ENCODE measurements at places on chromosomes 6 and 20. TPM values are rescaled to one million over a fixed set of nuclear protein-coding genes. Genes with fewer than 3 reads are reported as not detected.

Gene PSMB9
- total RNA-seq: not detected

GRCh38 chr6:134956032-134956431, 6.1 kb upstream of the ALDH8A1 start:
- peaks cover 22% of the 10 kb centered on the region for H3K36me3 ChIP-seq
- H3K27ac ChIP-seq: no peak overlapping the region
- no peaks in the 10 kb centered on the region for H3K27me3 ChIP-seq
- H3K4me1 ChIP-seq: no peaks in the 10 kb centered on the region
- H3K4me3 ChIP-seq: no peak overlapping the region
- no peak for DNase-seq

Gene STX11
- total RNA-seq: 4.9 TPM

GRCh38 chr6:53501432-53501831, 43.5 kb downstream of the GCLC start:
- H3K4me1 ChIP-seq: no peaks in the 10 kb centered on the region
- H3K4me3 ChIP-seq: no peak overlapping the region
- no peak for DNase-seq
- peaks cover 46% of the 10 kb centered on the region for H3K36me3 ChIP-seq
- H3K27ac ChIP-seq: no peak overlapping the region
- H3K27me3 ChIP-seq: no peaks in the 10 kb centered on the region

GRCh38 chr6:109714166-109714565, 23.1 kb downstream of the FIG4 start:
- no peaks in the 10 kb centered on the region for H3K27me3 ChIP-seq
- peaks cover 12% of the 10 kb centered on the region for H3K4me1 ChIP-seq
- H3K27ac ChIP-seq: peak overlapping the region; percentile 49

DNA sequence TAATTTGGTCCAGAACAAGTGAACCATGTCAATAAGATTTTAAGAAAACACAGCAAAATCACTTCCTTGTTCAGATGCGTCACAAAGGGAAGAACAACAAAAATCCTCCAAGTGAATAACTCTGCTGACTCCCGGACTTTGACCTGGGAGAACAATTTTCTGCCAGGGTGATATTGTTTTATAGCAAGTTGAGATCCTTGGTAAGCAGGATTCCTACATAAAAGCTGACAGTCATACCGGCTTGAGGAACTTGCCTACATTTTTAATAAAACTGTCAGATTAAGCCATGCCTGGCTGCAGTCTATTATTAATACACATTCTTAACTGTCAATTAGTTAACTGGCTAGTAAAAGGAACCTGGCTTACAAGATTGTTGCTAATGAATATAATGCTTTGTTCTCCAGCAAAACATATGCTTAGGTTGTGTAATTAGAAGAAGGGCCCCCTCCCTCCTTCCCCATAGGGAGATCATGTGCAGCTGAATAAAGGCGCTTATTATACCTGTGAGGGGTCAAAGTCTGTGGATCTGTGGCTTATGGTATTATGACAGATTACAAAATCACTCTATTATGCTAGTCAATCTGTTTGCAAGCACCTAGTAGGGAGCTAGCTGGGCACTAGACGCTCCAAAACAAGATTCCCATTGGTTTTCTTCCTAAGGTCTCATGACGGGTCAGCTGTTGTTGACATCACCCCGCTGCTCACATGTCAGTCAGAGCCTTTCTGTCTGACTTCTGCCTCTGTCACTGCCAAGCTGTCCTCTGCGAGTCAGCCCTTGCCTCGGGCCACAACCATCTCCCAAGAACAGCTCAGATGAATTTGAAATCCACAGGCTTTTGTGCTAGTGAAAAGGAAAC, 44.6 kb upstream of the SEC63 start:
- peak overlapping the region; percentile 87 for H3K27ac ChIP-seq
- no peaks in the 10 kb centered on the region for H3K36me3 ChIP-seq
- H3K4me3 ChIP-seq: no peak overlapping the region
- no peaks in the 10 kb centered on the region for H3K27me3 ChIP-seq
- peaks cover 26% of the 10 kb centered on the region for H3K4me1 ChIP-seq
- no peak for DNase-seq

DNA sequence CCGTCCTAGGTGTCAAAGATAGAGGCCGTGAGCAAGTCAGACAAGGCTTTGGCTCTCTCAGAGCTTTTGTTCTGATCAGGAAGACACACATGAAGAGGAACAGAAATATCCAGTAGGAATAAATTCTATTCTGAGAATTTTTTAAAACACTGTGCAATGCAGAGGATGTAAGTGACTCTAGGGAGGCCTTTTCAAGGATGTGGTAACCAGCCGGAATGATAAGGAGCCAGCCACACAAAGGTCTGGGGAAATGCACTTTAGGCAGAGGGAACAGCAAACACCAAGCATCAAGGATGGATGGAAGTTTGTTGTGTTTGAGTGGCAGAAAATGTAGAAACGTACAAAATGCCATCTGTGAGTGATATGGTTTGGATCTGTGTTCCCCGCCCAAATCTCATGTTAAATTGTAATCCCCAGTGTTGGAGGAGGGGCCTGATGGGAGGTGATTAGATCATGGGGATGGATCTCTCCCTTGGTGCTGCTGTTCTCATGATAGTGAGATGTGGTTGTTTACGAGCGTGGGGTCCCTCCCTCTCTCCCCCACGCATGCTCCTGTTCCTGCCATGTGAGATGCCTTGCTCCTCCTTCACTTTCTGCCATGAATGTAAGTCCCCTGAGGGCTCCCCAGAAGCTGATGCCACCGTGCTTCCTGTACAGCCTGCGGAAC, 93.6 kb upstream of the CDYL start:
- no peak for DNase-seq
- H3K36me3 ChIP-seq: no peaks in the 10 kb centered on the region
- H3K27me3 ChIP-seq: peaks cover 4% of the 10 kb centered on the region
- no peaks in the 10 kb centered on the region for H3K4me1 ChIP-seq
- no peak overlapping the region for H3K27ac ChIP-seq

Gene COX7A2
- 232 TPM for total RNA-seq

- H3K36me3 ChIP-seq: peaks cover 3% of the 10 kb centered on the region
- H3K27ac ChIP-seq: no peak overlapping the region
- no peak for DNase-seq
- H3K4me1 ChIP-seq: no peaks in the 10 kb centered on the region
These were observed 188.1 kb upstream of the SLC35B3 start for GRCh38 chr6:8623441-8623840.

DNA sequence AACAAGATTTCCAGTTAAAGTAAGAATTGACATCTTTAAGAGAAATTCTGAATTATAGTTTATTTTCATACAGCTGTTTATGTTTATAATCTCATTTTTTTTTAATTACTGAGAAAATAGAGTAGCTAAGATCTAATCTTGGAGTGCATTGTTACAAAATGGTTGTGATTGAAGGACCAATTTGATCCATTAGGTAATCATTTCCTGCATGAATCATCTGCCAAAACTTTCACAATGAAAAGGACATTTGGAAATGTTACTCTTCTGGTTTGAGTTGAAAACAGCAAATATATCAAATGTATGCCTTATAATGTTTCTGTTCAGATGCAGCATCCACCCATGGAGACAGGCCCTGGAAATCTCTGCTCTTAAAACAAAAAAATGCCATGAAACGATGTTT, 19.0 kb downstream of the TUBB2A start:
- no peak overlapping the region for H3K27ac ChIP-seq
- H3K27me3 ChIP-seq: no peaks in the 10 kb centered on the region
- H3K4me3 ChIP-seq: no peak overlapping the region
- H3K4me1 ChIP-seq: no peaks in the 10 kb centered on the region
- peaks cover 63% of the 10 kb centered on the region for H3K36me3 ChIP-seq
- no peak for DNase-seq

- DNase-seq: no peak
- H3K27ac ChIP-seq: peak overlapping the region; percentile 91
- peaks cover 2% of the 10 kb centered on the region for H3K36me3 ChIP-seq
- H3K27me3 ChIP-seq: no peaks in the 10 kb centered on the region
These were observed 33.7 kb downstream of the MTHFD1L start for GRCh38 chr6:150899231-150899630.

DNA sequence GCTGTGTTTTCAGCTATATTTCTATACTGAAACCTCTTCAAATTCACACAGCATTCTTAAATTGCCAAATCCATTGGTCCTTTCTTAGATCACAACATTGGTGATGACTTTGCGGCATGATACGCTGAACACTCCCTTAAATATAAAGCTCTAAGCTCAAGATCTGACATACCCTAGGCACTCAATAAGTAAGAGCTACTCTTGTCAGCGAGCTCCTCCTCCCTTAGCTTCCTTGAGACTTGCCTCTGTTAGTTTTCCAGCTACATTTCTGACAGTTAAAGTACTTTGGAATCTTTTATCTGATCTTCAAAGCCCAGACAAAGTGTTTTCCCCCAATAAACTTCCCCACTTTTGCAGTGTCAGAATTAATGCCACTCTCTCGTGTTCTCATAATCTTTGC, 117.0 kb downstream of the HIVEP2 start:
- H3K27ac ChIP-seq: peak overlapping the region; percentile 4
- peaks cover 22% of the 10 kb centered on the region for H3K4me1 ChIP-seq
- no peaks in the 10 kb centered on the region for H3K27me3 ChIP-seq
- H3K36me3 ChIP-seq: no peaks in the 10 kb centered on the region
- H3K4me3 ChIP-seq: no peak overlapping the region
- DNase-seq: no peak

Gene CST2
- total RNA-seq: 1.2 TPM

DNA sequence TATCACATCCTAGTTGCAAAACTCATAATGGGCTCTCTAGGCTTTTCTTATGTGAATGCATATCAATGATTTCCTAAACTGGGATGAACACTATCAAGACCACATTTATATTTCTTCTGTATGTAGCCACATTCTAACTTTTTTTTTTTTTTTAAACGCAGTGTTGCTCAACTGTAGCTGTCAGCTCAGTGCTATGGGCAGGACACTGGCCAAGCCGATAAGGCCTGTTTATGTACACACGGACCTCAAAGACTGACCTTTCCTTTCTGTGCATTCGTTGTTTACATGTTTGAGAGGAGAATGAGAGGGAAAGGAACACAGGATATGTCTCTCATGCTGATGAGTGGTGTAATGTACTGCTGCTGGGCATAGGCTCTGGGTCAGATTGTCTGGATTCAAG, 75.1 kb upstream of the B3GAT2 start:
- H3K36me3 ChIP-seq: no peaks in the 10 kb centered on the region
- no peak for DNase-seq
- H3K27ac ChIP-seq: no peak overlapping the region
- no peaks in the 10 kb centered on the region for H3K27me3 ChIP-seq
- H3K4me1 ChIP-seq: no peaks in the 10 kb centered on the region

GRCh38 chr6:46586906-46587305, 65.7 kb downstream of the CYP39A1 start:
- no peak overlapping the region for H3K27ac ChIP-seq
- peaks cover 3% of the 10 kb centered on the region for H3K36me3 ChIP-seq
- no peaks in the 10 kb centered on the region for H3K27me3 ChIP-seq
- H3K4me3 ChIP-seq: no peak overlapping the region

Gene SHLD1
- 10.0 TPM for total RNA-seq

Gene KIF6
- total RNA-seq: 1.3 TPM

All from mesothelial cell of epicardium (in vitro differentiated cells).